Stimulated activated CD4-positive, alpha-beta T cell treated with anti-CD3 and anti-CD28 coated beads, TNF-alpha, amount 100 ng/mL, for 24 hours (primary cell): ENCODE measurements at places on chromosomes 11 and 22.
A peak's percentile ranks its signal among the peaks of the same experiment; 100 is the strongest.

- no peak for DNase-seq
Observed at GRCh38 chr11:88188251-88188931, 13.1 kb upstream of the RAB38 start.

GRCh38 chr22:39216143-39216490 lies 28.7 kb downstream of the PDGFB start:
- DNase-seq: no peak

GRCh38 chr22:46073683-46074504 lies 76.4 kb upstream of the PPARA start:
- DNase-seq: no peak

DNA sequence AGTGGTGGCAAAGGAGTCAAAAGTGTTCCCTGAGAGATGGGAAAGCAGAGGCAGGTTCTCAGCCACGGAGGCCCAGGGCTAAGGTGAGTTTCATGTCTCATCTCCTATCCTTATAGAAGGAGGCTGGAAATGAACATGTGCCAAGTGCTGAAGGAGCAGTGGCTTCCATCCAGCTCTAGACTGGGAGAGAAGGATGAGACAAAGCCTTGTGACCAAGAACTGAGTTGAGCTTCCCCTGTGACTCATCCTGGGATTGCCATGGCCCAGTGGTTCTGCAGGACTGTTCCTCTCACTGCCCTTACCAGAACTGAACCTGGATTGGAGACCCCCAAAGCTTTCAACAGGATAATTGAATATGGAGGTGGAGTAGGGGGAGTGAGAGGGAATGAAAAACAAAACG lies 16.7 kb upstream of the OR9Q1 start:
- DNase-seq: no peak

GRCh38 chr11:95790933-95791708 lies 823 bp downstream of the CEP57 start:
- peak; percentile 21 for DNase-seq

GRCh38 chr11:131109257-131109656 lies 193.0 kb upstream of the SNX19 start:
- no peak for DNase-seq

DNA sequence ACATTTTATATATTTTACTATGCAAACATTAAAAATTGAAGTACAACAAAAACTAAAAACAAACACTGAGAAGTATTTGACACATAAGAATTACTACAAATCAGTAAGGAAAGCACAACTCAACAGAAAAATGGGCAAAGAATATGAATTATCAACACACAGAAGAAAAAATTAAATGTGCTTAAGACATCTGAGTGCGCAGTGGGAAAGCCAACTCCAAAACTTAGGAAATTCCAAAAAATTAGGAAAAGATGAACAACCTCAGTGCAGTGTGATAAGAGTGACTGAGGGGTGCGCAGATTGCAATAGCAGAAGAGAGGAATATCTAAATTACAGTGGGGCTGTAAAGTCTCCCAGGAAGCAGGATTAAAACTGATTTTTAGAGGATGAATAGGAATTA lies 1.9 kb upstream of the TMEM41B start:
- DNase-seq: no peak

DNA sequence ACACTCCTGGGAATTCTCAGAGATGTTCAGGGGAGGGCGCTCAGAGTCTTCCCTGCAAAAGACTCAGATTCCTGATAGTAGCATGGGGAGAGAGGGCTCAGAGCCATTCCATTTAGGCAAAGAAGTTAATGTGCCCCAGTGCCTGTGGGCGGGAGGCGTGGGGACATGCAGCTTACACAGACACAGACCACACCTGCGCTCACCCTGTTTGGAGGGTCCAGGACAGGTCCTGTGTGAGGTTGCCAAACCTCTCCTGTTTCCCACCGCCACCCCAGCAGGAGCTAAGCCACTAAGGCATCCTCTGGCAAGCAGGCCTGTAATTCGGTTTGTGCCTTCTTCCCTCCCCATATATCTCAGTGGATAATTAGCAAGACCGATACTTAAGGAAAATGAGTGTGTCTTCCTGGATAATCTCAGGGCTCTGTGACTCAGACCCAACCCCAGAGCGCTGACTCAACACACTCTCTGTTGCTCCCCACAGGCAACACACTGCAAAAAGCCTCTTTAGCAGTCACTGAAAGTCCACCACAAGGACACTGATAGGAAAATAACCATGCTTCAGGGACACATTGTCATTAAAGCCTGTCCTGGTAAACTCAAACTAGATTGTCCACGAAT lies 118.9 kb upstream of the LMO1 start:
- no peak for DNase-seq

DNA sequence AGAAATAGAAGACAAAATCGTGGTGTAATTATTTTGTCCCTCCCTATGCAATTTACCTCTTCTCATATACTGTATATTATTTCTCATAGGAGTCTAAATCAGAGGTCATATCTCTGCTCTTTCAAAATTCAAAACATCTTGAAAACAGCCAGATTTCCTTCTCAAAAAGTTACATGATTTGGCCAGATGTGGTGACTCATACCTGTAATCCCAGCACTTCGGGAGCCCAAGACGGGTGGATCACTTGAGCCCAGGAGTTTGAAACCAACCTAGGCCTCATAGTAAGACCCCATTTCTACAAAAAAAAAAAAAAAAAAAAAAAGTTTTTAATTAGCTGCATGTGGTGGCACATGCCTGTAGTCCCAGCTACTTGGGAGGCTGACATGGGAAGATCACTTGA lies 29.0 kb upstream of the DNAJB7 start:
- no peak for DNase-seq

DNA sequence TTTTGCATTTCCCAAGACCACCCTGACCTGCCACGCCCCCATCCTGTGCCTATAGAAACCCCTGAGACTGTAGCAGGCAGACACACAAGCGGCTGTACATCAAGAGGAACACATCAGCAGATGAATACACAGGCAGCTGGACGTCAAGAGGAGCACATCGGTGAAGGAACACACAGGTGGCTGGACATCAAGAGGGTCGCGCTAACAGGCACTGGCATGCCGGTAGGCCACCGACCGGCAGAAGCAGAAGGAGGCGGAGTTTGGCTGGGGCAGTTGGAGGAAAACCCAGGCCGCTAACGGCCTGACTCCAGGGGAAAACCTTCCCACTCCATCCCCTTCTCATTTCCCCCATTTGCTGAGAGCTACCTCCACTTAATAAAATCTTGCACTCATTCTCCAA lies 5.4 kb upstream of the IPO7 start:
- no peak for DNase-seq

GRCh38 chr11:72119198-72119597 lies 6.7 kb upstream of the ANAPC15 start:
- no peak for DNase-seq
